ENCODE measurements at places on chromosomes 4 and X.

GRCh38 chr4:75189711-75190335 lies 256.9 kb downstream of the PARM1 start:
- H3K27ac ChIP-seq, result no peak overlapping the region
- no peaks in the 10 kb centered on the region for H3K4me1 ChIP-seq
- no peaks in the 10 kb centered on the region for H3K36me3 ChIP-seq
- no peaks in the 10 kb centered on the region for H3K27me3 ChIP-seq
- no peak overlapping the region for H3K4me3 ChIP-seq

- no peak overlapping the region for H3K27ac ChIP-seq
- H3K27me3 ChIP-seq, result peaks cover 5% of the 10 kb centered on the region
- H3K4me1 ChIP-seq, result no peaks in the 10 kb centered on the region
Measured at GRCh38 chr4:5928274-5928673, 35.4 kb upstream of the CRMP1 start.

DNA sequence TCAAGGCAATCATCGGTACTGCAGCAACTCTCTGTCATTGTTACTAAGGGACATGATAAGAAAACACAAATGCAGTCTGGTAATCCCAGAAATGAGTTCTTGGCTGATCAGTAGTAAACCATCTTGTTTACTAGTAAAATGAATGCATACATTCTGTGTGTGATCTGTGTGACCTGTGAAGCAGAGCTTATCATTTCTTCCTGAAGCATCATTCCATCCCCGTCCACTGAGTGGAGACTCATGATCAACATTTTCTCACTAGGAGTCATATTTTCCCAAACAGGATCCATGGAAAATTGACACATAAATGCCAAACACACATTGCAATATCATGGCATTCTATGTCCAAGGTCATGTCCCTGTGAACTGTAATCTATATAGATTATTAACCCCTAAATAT lies 226.1 kb downstream of the ANKRD50 start:
- H3K36me3 ChIP-seq, result no peaks in the 10 kb centered on the region
- H3K4me1 ChIP-seq, result no peaks in the 10 kb centered on the region
- H3K27ac ChIP-seq, result no peak overlapping the region

DNA sequence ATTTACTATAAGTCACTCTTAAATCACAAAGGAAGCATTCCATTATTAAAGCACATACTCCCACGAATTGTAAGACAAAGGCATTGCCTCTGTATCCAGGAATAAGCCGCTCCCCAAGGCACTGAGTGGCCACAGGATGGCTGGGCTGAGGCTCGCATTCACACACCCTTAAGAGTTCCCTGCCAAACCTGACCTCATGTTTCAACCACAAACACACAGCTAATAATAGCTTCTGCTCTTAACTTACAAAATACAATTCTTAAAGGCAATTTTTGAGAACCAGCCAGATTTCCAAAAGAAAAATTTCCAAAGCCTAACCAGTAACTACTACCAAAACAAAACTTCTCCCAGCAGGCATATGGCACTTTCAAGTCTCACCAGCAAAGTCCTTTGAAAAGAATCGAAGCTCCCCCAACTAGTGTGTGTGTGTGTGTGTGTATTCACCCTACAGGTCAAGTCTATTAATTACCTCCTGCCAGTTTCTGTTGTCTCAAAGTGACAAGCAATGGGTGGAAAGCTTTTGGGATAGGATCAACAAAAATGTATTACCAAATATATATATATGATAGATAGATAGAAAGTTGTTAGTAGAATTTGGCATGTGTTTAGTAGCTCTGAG lies 36.0 kb downstream of the ARHGAP6 start:
- no peaks in the 10 kb centered on the region for H3K4me1 ChIP-seq
- H3K36me3 ChIP-seq, result no peaks in the 10 kb centered on the region
- H3K27ac ChIP-seq, result no peak overlapping the region
- H3K4me3 ChIP-seq, result no peak overlapping the region
- H3K27me3 ChIP-seq, result no peaks in the 10 kb centered on the region
- DNase-seq, result no peak

GRCh38 chrX:118189000-118189399 lies 72.4 kb upstream of the KLHL13 start:
- no peak overlapping the region for H3K4me3 ChIP-seq
- H3K4me1 ChIP-seq, result no peaks in the 10 kb centered on the region

- H3K4me1 ChIP-seq, result no peaks in the 10 kb centered on the region
- no peak overlapping the region for H3K4me3 ChIP-seq
- H3K27ac ChIP-seq, result no peak overlapping the region
- H3K36me3 ChIP-seq, result no peaks in the 10 kb centered on the region
- no peaks in the 10 kb centered on the region for H3K27me3 ChIP-seq
- DNase-seq, result no peak
Measured at GRCh38 chr4:64353904-64354303, 55.3 kb downstream of the TECRL start.

Data from upper lobe of right lung (tissue), 1 donor.